Thoracic aorta (tissue), 2 donors: ENCODE measurements at places on chromosomes 5 and 9. TPM values are rescaled to one million over a fixed set of nuclear protein-coding genes. Genes with fewer than 3 reads are reported as not detected.

Gene RANBP17
- total RNA-seq: 31.1 TPM

Gene SPAAR
- 3.2 TPM for total RNA-seq

Gene NEUROG1
- total RNA-seq: not detected

Gene PBX3
- total RNA-seq: 34.8 TPM

Gene CAVIN4
- total RNA-seq: 0.27 TPM

DNA sequence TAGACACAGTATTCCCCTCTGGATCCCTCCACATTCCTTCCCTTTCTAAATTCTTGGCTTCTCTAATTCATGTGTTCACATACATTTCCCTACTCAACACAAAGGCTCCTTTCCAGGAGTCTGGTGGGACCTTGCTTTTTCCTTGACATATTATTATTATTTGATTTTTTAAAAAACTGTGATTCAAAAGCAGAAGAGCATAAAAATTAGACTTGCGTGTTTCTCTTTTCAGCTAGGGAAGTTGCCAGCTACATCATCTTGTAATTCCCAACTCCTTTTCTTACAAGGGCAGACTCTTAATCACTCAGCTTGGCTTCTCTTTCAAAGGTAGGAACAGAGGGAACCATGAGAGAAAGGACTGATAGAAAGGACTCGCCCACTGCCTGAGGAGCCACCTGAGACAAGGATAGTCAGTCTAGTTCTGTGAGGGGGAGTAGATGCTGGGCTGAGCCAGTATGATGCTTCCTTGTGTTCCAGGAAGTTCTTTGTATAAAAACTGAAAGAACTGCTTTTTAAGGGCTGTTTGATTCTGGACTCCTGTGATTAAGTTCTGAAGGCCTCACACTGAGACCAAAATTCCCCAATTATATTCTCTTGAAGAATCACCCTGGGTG is 51.0 kb upstream of the DPYSL3 start:
- H3K4me1 ChIP-seq: peaks cover 6% of the 10 kb centered on the region
- no peaks in the 10 kb centered on the region for H3K27me3 ChIP-seq
- H3K36me3 ChIP-seq: no peaks in the 10 kb centered on the region
- DNase-seq: no peak

GRCh38 chr5:57243286-57244137 is 69.7 kb downstream of the GPBP1 start:
- no peak for DNase-seq
- H3K27ac ChIP-seq: no peak overlapping the region
- no peak overlapping the region for H3K4me3 ChIP-seq
- H3K4me1 ChIP-seq: no peaks in the 10 kb centered on the region

GRCh38 chr9:6779417-6780241 is 21.9 kb downstream of the KDM4C start:
- no peaks in the 10 kb centered on the region for H3K27me3 ChIP-seq
- no peaks in the 10 kb centered on the region for H3K36me3 ChIP-seq
- H3K4me1 ChIP-seq: peaks cover 3% of the 10 kb centered on the region

DNA sequence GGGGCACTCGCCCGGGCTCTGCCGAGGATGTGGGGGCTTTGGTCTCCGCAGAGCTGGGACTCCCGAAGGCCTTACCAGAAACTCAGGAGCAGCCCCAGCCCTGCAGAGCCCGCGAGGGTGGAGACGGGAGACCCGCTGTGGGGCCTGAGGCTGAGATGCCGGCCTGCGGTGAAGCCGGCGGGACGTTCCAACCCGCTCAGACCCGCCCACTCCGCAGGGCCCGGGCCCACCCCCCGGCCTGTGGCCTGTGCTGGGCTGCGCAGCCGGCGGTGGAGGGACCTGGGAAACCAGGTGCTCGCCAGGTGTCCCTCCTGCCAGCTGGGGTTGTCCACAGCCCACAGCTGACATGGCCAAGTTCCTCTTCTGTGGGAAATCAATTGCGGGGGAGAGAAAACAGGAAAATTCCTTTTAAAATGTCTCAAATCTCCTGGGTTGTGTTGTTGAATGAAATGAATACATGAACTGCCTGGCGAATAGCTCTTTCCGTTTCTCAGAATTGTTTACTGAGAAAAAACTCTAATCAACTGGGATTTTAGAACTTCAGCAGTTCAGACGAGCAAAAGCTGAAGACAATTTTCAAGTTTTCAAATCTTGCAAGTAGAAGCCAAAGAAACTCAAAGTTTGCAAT is 49.0 kb upstream of the IRX4 start:
- no peaks in the 10 kb centered on the region for H3K36me3 ChIP-seq
- no peaks in the 10 kb centered on the region for H3K27me3 ChIP-seq
- no peaks in the 10 kb centered on the region for H3K4me1 ChIP-seq
- no peak for DNase-seq
- H3K4me3 ChIP-seq: peak overlapping the region; percentile 69
- H3K27ac ChIP-seq: peak overlapping the region; percentile 47

DNA sequence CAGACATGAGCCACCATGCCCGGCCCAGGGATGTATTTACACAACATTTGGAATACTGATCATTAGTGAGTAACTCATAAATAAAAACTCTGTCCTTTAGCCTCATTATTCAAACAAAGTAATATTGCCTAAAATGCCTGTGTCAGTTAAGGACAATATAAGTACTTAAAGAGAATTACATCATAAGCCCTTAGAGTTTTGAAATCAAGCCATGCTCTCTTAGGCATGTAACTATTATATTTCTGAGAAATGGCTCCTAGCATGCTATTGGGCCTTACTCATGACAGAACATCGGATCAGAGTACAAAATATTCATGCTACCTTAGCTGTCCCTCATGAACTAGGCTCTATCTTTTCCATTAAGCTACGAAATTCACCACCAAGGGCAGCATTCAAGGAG is 309.3 kb downstream of the CHSY3 start:
- H3K36me3 ChIP-seq: no peaks in the 10 kb centered on the region
- no peak overlapping the region for H3K27ac ChIP-seq
- no peaks in the 10 kb centered on the region for H3K27me3 ChIP-seq
- H3K4me3 ChIP-seq: no peak overlapping the region
- H3K4me1 ChIP-seq: peaks cover 17% of the 10 kb centered on the region

- H3K27ac ChIP-seq: no peak overlapping the region
- no peak overlapping the region for H3K4me3 ChIP-seq
- H3K36me3 ChIP-seq: no peaks in the 10 kb centered on the region
Measured at GRCh38 chr5:81219389-81219788, 13.7 kb upstream of the CKMT2 start.
